ENCODE measurements at places on chromosomes 7 and 10.

GRCh38 chr7:69814421-69814962 is 216.2 kb downstream of the AUTS2 start:
- peak; percentile 0 for DNase-seq

DNA sequence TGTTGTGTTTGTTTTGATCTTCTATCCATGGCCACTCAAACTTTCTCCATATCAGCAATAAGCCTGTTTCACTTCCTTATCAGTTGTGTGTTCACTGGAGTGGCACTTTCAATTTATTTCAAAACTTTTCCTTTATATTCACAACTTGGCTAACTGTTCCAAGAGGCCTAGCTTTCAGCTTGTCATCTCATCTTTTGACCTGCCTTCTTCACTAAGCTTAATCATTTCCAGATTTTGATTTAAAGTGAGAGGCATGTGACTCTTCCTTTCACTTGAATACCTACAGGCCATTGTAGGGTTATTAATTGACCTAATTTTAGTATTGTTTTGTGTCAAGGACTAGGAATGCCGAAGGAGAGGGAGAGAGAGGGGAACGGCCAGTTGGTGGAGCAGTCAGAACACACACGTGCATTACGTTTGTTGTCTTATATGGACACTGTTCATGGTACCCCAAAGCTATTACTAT is 5.5 kb upstream of the GNAT3 start:
- DNase-seq: no peak

DNA sequence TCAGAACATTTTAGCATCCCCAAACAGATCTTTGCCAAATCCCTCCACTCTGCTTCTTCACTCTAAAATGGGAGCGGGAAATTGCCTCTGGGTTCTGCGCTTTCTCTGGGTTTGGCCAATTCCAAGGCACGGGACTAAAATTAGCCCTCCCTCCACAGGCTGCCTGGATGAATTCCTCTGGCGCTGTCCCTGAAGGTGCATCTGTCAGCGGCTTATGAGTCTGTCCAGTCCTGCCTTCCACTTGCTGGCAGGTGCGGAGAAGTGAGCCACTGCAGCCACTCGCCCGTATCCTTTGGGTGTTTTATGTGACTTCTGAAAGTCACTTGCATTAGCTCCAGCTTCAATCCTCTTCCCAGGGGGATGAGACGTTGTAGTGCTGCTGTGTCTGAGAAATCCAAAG is 121.6 kb downstream of the SH2D4B start:
- no peak for DNase-seq

- no peak for DNase-seq
These were observed 68.4 kb downstream of the PARP12 start for GRCh38 chr7:139994356-139994755.

DNA sequence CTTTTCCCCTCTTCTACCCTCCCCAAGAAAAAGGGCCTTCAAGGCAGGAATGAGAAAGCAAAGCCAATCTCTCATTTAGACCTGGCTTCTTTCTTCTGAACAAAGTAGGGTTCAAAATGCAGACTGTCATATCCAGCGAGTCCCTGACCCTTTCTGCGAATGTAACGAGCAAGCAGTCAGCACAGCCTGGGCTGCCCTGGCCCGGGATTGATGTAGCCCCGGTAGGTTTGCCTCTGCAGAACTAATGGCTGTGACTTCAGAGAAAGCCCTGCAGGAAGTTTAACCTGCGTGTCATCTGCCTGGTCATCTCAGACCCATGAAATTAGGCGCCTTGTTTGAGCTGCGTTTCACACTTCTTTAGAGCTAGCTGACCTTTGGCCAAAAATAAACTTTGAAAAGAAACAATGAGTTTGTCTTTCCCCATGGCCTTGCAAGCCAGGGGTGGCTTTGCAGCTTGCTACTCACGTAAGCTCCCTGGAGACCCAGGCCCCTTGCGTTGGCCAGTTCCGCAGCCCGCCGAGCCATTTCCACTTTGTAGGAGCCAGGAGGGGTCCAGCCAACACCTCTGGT is 36.4 kb downstream of the HABP2 start:
- DNase-seq: no peak

GRCh38 chr7:29424984-29425309 is 138.7 kb upstream of the PRR15 start:
- DNase-seq: no peak

GRCh38 chr10:30433306-30433729 is 666 bp upstream of the MAP3K8 start:
- DNase-seq: peak; percentile 35

GRCh38 chr7:83850941-83851340 is 202.0 kb upstream of the SEMA3E start:
- no peak for DNase-seq

DNA sequence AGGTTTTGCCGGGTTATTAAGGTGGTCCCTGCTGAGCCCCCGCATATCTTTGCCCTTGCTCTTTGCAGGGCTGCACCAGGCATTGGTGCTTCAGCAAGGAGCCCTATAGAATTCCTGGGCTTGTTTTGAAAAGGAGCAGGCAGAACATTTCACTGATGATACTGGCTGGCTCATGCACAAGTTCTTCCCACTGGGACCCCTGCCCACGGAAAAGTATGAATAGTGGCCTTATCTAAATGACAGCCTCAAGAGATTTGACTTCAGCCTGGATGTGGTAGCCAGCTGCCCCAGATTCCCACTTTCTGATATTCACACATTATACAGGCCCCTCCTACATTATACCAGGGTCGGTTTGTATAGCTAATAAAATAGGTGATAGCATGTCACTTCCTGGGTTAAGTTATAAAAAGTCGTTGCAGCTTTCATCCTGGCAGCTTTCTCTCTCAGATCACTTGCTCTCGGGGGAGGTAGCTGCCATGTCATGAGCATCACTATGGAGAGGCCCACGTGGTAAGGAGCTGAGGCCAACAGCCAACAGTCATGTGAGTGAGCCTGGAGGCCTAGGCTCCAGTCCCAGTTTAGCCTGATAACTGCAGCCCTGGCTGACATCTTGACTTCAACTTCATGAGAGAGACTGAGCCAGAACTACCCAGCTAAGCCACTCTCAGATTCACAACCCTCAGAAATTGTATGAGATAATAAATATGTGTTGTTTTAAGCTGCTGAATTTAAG is 16.8 kb upstream of the CRTAC1 start:
- no peak for DNase-seq

DNA sequence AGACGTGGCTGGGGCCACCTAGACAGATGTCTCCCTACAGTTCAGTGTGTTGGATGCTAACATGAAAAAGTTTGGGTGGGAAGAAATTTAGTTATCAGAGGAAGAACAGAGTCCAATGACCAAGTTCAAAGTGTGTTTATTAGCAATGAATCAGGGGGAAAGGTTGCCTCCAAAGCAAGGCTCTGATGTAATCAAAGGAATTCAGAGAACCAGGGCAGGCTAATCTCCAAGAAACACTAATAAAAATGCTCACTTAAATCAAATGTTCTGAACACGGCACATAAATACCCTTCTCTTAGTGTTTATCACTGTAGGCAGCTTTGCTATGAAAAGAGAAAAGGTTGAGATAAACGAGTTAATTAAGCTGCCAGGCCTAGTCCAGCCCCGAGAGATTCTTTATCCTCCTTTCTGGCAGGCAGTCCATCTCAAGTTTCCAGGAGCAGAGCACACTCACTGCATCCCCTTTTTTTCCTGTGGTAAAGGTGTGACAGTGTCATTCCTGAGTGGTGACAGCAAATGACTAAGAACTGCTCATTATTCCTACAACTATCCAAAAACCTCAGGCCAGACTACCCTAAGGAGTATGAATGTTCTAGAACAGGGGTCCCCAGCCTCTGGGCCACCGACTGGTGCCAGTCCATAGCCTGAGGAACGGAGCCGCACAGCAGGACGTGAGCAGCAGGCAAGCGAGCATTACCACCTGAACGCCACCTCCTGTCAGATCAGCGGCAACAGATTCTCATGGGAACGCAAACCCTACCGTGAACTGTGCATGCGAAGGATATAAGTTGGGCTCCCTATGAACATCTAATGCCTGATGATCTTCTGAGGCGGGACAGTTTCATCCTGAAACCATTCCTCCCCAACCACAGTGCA is 66.9 kb upstream of the FHIP2A start:
- no peak for DNase-seq

DNA sequence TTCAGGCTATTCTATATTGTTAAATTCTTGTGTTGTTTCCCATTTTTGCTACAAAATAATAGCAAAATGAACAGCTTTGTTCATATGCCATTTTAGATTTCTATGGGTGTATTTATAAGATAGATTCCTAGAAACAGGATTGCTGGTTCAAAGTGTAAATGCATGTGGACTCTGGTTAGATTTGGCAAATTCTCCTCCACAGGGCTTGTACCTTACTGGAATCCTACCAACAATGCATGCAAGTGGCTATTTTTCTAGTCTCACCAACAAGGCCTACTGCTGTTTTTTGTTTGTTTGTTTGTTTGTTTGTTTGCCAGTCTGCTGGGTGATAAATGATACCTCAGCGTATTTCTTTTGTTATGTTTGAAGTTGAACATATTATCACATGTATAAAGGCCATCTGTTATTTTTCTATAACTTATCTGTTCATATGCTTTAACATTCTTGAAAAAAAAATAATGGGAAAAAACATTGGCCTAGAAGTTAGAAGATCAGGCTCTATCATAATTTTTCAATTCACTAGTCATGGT is 87.1 kb upstream of the AHR start:
- no peak for DNase-seq

DNA sequence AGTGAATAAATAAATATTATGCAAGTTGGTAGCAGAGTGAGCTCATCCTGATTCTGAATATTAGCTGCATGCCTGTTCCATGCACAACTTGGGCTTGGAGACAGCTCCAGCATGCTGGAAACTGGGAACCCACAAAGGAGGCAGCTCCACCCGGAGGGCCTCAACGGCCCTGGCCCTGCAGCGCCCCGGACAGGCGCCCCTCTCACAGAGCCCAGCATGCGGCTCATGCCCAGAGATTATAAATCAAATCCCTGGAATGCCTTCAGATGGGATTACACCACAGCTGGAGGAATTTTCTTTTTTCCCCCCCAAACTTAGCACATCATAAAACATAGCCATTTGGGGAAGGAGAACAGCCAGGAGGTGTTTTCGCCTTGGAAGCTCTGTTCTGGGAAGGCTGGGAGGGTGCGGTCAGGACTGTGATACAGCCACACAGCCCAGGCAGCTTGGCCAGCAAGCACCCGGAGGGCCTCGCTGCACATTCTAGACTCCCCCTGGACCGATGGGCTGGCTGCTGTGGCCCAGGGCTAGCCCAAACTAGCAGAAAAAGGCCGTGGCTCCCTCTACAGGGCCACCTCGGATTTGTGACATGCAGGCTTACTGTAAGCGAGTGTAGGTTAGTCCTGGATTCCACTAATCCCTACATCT is 102.4 kb downstream of the PTPN20 start:
- DNase-seq: no peak

- DNase-seq: no peak
These were observed 223.8 kb downstream of the USP6NL start for GRCh38 chr10:11387551-11388222.

All from activated CD4-positive, alpha-beta T cell treated with anti-CD3 and anti-CD28 coated beads, Interleukin-2, amount 50 U/mL, for 1 hour (primary cell).